ENCODE measurements at places on chromosomes 3 and 15.

GRCh38 chr15:93987068-93987467 is 244.3 kb upstream of the MCTP2 start:
- DNase-seq, result peak; percentile 10

- no peak for DNase-seq
Observed at GRCh38 chr3:133236901-133237300, 163.0 kb upstream of the BFSP2 start.

- no peak for DNase-seq
Observed at GRCh38 chr3:99549220-99549619, 89.2 kb upstream of the COL8A1 start.

GRCh38 chr3:72487078-72487765 is 361.0 kb downstream of the SHQ1 start:
- peak; percentile 59 for DNase-seq

DNA sequence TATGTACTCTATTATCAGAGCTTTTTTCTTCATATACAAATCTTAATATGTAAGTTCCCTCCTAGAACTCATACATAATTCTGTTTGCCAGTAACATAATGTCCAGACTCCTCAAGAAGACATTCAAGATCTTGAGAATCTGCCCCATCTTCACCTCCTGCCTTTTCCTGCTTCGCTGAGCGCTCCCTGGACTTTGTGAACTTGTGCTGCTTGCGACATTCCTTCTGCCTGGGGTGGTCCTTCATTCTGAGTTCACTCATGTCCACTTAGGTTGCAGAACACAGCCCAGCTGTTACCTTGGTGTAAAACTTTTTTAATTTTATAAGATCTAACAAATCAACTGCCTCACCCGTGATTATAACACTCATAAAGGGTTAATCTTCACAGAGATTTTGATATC is 478.5 kb upstream of the EPHA3 start:
- DNase-seq, result no peak

DNA sequence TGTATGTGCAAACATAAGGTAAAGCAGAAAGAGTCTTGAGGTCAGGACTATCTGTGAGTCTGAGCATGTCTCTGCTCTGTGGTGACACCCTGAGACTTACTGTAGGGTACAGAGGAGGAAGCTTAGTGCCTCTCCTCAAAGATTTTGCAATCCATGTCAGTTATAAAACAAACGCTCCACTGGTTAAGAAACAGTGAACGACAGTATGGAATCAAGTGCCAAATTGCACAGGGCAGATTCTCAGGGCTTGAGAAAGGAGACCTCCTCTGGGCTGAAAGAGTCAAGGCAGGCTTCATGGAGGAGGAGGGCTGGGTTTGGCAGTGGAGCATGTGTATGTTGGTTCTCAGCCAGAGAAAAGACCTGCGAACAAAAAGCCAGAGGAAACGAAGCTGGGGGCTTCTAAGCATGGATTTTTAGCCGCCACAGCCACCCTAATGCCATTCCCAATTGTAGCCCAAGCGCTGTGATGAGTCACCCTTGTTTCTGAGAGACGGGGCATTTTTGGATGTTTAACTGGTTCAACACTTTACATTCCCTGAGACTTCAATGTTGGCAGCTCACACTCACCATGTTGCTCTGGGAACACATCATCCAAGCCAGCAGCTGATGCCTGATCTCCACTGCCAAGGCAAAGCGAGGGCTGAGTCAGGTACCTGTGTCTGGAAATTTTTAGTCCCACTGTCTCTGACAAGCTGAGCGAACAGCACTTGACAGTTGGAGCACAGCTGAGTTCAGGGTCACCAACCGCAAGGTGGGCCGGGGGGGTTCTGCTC is 3.4 kb upstream of the DGKG start:
- no peak for DNase-seq

GRCh38 chr3:112030901-112031300 is 3.6 kb upstream of the TMPRSS7 start:
- no peak for DNase-seq

DNA sequence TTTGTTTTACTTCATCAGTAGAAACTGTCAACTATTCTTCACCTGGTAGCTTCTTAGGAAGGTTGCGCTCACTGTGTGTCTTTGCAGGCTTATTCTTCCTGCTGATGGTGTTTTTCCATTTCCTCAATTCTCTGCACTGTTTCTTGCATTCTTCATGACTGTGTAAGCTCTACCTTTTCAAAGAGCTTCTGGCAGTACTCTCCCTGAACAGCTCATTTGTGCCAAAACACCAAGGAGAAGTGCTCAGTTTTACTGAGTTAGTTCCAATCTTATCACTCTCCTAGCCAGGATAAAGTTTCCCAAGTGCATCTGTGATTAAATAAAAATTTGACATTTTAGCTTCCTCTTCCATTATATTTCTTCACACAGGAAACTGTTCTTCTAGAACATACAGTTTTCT is 339.8 kb downstream of the EPHA3 start:
- no peak for DNase-seq

- no peak for DNase-seq
Observed at GRCh38 chr15:69463182-69463756, 10.7 kb downstream of the RPLP1 start.

GRCh38 chr15:101162701-101163483 is 89.0 kb downstream of the CHSY1 start:
- DNase-seq, result no peak

- DNase-seq, result peak; percentile 14
Observed at GRCh38 chr3:23999012-23999641, 54.0 kb downstream of the NR1D2 start.

DNA sequence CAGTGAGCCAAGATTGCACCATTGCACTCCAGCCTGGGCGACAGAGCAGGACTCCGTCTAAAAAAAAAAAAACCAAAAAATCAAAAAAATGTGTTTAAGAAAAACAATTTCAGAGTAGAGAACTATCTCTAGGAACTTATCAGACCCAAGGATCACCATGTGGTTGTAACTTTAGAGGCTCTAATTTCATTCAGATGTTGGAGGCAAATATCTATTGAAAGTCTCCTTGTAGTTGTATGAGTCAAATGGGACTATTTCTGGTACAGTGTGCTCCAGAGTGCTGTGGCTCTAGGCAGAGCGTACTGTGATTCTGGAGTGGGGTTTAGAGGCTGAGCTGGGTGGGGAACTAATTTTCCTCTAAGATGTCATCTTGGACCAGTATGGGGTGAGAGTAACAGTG is 398.7 kb downstream of the SHQ1 start:
- no peak for DNase-seq

- no peak for DNase-seq
Observed at GRCh38 chr15:91520850-91521249, 332.7 kb upstream of the SLCO3A1 start.

DNA sequence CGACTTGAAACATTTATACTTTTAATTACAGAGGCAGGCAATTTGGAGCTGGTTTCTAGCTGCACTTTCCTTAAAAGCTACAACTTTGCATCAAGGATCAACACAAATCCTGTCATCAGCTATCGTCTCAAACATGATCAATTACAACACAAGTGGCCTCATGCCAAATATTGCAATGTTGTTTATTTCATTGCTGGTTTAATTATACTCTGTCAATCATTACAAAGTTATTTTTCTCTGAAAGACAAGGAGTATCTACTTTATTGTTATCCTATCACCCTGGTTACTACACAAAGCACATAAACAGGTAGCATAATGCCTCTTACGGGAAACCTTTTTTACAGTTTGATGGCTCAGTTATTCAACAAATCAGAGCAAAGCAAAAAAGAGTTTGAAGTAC is 58.0 kb upstream of the FOXB1 start:
- DNase-seq, result no peak

GRCh38 chr15:58447271-58448010 is 15.7 kb downstream of the LIPC start:
- DNase-seq, result peak; percentile 15

DNA sequence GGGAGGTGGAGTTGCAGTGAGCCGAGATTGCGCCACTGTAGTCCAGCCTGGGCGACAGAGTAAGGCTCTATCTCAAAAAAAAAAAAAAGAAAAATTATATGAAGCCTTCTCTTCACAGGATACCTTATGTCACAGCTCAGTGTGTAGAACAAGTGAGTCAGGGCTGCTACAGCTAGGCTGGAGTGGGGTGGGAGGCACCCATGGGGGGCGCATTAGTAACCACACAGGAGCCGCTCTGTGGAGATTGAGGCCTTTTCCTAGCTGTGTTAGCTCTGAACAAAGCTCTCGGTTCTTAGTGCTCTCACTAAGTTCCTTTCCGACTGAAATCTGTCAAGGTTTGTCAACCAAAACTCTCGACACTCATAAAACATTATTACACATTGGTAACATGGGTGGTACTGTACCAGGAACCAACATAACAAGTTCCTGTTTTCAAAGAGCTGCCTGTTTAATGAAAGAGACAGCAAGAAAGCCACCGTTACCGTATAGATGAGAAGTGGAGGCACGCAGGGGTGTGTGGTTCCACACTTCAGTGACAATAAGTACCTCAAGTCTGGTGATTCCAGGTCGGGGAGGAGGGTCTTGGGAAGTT is 4.5 kb downstream of the LRRC31 start:
- DNase-seq, result no peak

- DNase-seq, result no peak
Observed at GRCh38 chr3:53590606-53591005, 96.2 kb downstream of the CACNA1D start.

DNA sequence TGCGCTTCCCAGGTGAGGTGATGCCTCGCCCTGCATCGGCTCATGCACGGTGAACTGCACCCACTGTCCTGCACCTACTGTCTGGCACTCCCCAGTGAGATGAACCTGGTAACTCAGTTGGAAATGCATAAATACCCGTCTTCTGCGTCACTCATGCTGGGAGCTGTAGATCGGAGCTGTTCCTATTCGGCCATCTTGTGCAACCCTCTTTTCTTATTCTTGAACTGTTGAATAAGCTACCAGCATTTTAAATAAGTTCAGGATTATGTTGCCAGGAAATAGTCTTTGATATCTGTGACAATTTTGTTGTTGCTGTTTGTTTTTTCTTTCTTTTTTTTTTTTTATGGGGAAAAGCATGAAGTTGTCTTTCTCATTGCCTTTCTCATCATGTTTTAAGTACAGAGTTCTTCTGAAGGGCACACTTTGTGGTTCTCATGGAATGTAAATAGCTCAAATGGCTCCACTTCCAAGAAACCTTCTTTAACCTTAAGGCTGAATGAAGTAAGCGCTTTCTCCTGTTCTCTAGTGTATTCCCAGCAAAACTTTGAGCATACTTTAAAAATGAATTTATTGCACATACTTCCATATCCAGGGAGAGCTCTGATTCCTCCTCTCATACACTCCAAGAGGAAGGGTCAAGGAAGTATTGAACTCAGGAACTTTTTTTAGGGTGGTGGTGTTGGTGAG is 468.0 kb upstream of the TBL1XR1 start:
- DNase-seq, result no peak

DNA sequence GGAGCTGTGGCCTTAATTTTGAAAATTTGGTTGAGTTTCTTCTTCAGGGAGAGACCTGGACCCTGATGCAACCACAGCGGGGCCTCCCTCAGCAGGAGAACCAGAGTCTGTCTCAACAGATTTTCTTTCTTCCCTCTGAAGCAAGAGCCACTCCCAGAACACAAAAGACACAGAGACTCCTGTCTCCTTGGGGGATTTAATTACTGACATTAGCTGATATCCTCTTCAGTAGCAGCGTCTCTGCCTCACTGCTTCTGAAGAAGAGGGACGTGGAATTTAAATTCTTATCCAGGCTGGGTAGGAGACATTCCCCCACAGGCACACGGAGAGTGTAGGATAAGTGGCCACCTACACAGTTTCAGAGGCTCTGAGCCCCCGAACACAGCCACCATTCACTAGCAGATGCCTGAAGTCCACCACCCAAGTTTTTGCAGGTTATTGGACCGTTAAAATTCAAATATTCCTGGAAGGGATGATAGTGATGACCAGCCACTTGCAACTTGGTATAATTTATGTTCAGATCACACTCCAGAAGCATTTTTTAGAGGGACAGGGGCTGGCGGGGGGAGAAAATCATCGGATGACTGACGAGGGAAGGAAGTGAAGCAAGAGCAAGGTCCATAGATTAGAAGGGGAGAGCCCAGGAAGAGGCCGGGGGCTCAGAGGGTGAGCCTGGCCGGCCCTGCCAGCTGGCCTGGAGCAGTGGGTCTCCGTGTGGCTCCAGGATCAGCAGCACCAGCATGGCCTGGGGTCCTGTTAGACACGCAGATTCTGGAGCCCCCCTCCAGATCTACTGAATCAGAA is 109.7 kb downstream of the BDH1 start:
- no peak for DNase-seq

DNA sequence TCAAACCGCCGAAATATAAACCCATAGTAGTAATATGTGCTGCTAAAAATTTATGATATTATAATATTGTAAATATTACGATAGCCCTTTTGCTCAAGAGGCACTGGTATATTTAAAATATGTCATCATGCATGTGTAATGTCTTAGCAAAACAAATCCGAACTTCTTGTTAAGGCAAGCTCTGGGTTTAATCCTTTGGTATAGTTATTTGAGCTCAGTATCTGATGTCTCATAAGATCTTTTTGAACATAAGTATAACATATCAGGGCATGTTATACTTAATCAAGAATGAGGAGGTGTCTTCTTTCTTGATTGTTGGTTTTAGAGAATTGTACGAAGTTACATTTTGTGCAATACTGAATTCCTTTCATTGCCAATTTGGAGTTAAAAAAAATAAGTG is 154.1 kb upstream of the CBLB start:
- no peak for DNase-seq

- no peak for DNase-seq
Observed at GRCh38 chr3:188528396-188528795, 374.4 kb downstream of the LPP start.

GRCh38 chr3:137084586-137084985 is 126.8 kb downstream of the IL20RB start:
- no peak for DNase-seq

DNA sequence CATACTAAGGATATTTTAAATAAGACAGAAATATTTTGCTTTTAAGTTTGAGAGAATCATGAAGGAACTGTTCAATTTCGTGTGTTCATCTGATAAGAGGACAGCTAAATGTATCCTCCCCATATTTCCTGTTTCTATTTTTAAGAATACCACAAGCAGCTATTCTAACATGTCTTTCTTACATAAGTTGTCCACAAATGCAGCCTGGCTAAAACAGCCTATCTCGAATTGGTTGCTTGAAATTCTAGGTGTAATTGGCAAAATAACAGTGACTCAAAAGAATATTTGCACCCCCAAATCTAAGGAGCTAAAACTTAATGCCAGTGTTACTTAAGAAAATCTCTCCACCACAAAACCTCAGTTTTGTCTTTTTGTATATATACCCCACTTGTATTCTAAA is 35.0 kb downstream of the BTLA start:
- no peak for DNase-seq

All from stimulated activated CD8-positive, alpha-beta memory T cell treated with anti-CD3 and anti-CD28 coated beads, Interleukin-7, amount 100 ng/mL, for 48 hours (primary cell).